Bronchial epithelial cell (primary cell): ENCODE measurements at places on chromosomes 2 and 18. TPM values are rescaled to one million over a fixed set of nuclear protein-coding genes. Genes with fewer than 3 reads are reported as not detected.
A peak's percentile ranks its signal among the peaks of the same experiment; 100 is the strongest.

ITPRIPL1 gene
- total RNA-seq, result 1.6 and 2.6 TPM in 2 replicates

FSHR gene
- total RNA-seq, result not detected in 2 replicates

GRCh38 chr2:120945832-120946499 is 210.3 kb downstream of the GLI2 start:
- DNase-seq, result no peak

DNA sequence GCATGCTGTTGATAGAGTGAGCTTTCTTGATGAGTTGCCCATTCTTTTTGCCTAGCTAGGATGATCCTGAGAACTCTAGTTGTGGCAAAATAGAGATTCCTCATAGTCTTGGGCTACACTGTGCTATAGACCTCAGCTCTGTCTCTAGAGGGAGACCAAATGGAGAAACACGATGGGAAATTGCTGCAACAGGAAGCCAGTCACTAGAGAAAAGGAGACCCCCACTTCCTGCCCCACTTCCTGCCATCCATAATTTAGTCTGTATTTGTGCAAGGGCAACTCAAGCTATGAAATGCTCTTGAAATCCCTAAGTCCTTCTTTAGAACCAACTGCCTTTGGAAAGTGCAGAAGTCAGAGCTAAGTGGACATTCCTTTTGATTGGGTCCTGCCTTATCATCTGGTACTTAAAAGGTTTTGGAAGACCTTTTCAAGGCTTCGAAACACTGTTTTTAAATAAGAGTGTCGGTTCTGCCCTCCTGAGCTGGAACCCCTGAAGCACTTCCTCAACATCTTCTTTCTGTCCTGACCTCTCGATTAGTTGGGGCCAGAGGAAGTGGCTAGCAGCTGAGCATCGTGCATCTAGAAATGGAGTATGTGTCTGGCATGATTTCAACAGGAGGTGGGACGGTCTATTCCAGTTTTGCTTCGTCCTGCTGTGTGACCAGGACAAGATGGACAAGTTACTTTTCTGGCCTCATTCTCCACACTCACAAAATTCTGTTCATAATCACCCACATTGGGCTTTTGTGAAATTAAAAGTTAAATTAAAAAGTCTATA is 8.6 kb upstream of the KCNE4 start:
- no peak for DNase-seq

GRCh38 chr2:61471905-61472805 is 1.3 kb upstream of the USP34 start:
- peak; percentile 37 for DNase-seq

DNA sequence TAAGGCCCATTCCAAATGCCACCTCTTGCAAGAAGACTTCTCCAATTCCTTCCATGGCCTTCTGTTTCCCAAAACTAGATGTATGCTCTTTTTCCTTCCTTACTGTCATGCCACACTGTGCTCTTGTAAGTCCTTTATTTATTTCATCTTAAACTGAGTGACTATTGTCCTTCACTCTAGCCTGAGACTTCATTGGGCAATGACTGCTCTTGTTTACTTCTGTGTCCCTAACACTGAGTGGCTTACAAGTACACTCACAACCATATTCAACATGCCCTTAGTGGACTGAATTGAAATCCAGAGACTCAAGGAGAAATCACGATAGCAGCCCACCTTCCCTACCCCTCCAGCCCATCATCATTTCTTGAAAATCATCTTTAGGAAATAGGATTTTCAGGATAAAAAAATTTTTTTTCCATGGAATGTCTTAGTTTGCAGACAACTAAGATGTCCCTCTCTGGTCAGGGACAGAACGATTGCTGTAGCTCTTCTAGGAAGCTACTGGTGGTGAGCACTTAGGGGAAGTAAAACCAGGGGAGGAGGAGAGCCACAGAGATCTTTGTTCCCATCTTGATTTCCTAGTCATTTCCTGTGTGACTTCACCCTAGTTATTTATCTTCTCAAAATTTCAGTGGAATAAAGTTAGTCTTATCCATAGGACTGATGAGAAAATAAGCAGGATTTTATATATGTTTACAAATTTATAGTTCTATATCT is 80.7 kb downstream of the CYRIA start:
- DNase-seq, result no peak

DNA sequence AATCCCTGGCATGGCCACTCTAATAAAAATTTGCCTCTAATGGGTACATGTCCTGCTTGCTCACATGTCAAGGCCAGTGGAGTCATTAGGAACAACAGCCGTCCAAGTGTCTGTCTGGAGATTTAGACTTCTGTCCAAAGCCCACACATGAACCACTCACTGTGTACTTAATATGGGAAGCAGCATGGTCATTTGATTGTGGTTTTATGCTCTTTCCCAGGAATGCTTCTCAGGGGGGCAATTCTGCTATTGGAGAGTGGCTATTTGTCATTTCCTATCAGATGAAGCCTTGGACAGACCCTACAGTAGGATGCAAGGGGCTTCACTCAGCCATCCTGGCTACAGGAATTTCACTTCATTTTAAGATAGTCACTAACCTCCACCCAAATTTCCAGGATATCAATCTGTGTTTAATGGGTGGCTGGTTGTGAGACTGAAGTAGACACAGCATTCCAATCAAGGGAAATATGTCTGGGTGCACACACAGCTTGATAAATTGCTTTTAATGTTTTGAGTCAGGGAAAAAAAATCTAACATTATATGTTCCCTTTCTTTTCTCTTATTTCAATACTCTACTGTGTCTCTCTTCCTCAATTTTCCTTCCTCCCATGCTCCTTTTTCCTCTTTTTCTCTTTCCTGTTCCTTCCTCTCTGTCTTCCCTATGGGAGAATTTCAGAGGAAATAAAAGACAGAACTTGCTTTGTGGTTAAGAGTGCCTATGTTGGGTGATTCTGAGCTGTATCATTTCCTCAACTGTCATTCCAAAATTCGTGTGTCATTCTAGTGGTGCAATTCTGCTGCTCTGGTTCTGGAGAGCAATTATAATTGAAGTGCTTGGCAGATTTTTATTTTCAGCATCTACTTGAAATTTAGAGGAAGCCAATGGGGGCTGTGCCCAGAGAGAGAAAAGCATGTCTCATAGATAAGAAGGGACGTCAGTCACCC is 320.1 kb downstream of the OSR1 start:
- peak; percentile 91 for DNase-seq

DNA sequence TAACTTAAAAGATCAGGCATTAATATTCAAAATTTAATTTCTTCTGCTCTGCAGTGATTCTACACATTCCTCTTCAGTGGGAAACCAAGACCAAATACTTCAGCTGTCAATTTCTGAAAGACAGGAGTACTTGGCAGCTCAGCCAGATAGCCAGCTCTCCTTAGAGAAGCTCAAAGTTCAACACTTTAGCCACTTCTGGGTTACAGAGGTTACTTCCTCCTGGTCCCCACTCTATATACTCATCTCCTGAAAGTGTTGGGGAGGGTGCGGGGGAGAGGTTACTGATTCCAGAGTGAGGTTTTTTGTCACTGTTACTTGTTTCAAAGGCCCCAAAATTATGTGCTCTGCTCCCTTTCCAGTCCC is 4.1 kb downstream of the CYTIP start:
- no peak for DNase-seq

DNA sequence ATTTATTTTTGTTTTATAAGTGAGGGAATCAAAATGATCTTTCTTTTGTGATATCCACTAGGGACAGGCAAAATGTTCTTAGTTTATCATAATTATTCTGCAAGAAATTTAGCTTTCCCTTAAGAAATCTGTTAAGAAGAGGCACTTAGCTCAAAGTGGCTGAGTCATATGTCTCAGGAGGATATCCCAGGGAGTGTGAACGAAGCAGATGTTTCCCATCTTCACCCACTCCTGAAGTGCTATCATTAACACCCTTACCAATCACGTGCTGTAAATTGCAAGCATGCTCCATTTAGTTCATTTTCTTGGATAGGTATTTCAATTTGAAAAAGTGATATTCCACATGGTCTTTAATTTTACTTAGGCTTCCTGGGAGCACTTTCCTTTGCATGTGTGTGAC is 774.3 kb upstream of the TMEFF2 start:
- no peak for DNase-seq

DNA sequence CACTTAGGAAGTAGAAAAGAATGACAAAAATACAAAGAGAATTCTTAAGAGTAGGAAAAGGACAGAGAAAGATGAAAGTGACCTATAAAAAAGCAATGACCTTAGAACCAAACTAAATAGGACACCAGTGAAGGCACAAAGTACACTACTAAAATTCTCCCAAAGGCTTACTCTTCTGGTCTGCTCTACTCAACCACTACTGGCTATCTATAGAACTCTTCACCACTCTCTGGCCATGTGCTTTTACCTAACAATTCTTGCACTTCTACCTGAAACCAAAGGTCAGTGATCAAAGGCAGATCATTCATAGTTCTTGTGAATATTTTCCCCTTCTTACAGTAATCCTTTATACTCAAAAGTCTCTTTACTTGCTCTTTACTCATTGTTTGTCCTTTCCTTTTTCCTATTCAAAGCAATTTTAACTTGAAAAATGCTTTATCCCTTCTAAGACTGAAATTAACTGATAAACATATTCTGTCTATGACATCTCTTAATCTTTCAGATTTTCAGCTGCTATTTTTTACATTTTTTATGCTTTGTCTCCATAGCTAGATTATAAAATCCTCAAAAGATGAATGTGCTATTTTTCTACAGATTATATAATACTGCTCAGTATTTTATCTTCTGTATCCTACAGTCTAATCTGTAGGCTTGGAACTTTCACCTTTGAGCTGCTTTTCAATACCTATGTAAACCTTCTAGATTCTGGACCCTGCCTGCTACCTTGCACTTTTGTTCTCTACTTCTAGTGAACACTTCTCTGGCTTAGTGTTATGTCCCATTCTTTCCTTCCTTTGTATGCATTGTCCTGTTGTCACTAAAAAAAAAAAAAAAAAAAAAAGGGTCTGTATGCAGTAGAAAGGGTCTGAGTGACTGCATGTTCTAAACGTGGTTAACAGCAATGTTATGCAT is 64.6 kb downstream of the NCKAP1 start:
- DNase-seq, result no peak

GRCh38 chr2:217001740-217002139 is 141.9 kb upstream of the TNP1 start:
- DNase-seq, result no peak

DNA sequence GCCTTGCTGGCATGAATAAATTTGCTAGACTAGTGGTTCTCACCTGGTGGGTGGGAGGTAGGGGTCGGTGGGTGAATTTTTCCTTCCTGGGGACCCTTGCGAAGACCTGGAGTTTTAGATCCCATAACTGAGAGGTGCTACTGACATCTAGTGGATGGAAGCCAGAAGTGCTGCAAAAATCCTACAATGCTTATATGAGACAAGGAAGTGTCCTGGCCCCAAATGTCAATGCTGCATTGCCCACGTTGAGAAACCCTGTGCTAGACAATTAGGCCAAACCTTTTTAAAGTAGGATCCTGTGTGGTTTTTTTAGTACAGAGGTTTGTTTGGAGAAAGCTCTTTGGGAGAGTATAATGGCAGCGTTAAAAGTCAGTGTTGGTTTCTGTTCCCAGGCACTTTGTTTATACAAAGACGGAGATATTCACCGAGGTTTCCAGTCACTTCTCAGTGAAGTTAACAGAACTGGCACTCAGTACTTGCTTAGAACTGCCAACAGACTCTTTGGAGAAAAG is 9.6 kb downstream of the SERPINB8 start:
- peak; percentile 65 for DNase-seq

DNA sequence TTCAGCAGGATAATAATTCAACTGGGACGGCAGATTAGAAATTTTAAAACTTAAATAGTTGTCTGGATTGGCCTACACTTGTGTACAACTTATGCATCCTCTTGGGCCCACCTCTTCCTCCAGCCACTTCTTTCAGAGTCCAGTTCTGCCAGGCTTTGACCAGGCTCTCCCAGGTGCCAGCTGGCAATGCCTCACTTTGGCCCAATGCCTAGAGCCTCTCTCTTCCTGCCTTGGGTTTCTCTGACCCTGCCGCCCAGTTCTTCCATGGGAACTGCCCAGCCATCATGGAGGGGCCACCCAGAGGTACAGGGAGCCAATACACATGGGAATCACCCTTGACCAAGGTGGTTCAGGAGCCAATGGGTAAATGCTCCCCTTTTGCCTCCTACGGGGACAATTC is 135.5 kb downstream of the IRS1 start:
- DNase-seq, result no peak

DNA sequence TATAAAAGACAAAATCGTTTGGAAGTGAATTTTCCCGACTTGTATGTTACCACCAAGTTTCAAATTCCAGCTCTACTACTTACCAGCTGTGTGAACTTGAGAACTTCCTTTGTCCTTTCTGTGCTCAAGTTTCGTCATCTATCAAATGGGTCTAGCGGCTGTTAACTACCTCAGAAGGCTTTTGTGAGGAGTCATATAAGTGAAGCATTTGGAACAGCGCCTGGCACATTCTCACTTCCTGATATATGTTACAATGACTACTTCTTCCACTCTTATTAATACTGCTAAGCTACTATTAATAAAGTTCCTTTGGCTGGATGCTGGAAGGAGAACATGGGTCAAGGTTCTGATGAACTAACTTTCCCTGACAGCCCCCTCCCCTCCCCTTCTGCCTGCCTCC is 104.5 kb downstream of the MEIS1 start:
- peak; percentile 83 for DNase-seq

DNA sequence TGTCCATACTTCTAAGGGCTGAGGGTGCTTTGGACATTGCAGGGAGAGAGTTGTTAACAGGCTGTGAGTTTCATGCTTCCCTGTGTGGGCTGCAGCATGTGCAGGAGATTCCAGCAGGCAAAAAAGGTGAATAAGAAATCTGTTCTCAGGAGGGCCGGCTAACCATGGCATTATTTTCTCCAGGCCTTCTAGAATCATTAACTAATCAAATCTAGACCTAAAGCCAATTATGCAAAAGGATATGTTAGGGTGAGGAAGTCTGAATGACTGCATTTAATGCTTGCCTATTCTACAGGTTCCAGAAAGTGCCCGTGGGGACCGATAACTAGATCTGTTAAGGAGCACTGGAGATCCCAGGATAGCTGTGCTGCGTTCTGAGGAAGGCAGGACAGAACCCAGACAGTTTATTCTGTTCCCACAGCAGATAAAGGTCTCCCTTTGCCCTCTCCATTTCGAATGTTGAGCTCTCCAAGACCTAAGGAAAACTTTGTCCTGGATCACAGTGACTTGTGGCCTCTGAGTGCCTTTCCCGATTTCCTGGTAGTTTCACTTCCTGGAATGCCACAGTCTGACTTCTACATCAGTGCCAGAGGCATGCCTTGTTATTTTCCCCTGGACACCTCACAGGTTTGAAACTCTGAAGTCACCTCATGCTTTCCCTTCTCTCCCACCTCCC is 50.0 kb upstream of the ZFP36L2 start:
- DNase-seq, result peak; percentile 12

DNA sequence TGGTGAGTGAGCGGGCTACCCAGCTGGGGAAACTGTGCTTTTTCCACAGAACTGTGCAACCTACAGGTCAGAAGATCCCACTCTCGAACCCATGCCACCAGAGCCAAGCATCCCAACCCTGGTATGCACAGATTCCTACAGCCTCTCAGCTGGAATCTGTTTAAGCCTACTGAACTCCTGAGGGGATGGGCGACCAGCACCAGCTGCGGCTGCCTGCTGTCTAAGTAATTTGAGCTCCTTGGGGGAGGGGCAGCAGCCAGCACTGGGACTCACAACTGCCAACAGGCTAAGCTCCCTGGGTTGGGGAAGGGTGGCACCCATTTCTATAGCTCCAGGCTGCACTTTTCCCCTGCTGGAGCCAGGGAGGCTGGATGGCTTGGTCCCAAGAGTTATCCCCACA is 11.8 kb downstream of the CYP27C1 start:
- no peak for DNase-seq

GRCh38 chr2:46471697-46472096 is 7.7 kb upstream of the TMEM247 start:
- no peak for DNase-seq
